Activated CD4-positive, alpha-beta T cell treated with anti-CD3 and anti-CD28 coated beads, Interleukin-2, amount 50 U/mL, for 1 hour (primary cell): ENCODE measurements at places on chromosomes 3 and 15.

DNA sequence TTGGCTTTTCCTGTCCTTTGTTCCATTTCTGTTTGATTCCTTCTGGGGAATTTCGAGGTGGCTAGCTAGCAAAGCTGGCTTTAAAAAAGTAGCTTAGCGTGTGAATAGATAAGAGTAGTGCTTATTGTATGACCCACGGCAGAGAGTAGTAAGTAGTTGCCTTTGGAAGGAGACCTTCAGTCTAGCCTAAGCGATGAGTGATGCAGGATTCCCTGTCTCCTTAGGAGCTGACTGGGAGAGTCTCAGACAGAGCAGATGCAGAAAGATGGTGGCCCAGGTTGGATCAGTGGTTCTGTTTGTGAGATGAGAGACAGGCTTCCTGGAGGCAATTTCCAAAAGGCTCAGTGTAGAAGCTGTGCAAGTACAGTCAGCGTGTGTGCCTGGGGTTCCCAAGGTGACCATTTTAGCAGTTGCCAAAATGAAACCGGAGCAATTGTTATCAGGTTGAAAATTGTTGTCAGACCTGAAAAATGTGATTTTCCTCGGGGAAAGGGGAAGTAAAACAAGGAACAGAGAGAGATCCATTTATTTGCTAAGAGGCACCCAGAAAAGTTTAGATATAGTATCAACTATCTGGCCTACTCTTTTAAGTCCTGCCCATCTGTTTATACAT lies 681 bp upstream of the IL5RA start:
- no peak for DNase-seq

DNA sequence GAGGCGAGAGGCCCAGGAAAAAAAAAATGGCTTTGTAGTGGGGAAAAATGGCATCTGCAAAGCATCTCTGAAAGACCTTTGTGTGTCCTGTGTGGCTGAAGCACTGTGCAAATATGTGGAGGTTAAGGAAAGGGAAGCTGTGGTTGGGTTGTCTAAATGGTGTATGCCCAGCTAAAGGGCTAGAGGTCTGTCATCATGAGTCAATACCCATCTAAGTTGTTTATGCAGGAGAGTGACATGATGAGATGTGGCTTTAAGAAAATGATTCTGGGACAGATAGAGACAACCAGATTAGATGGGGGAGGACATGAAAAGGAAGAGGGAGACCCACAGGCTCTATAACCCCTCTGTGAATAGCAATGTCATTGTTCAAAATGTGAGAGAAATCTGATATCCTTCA lies 280.7 kb downstream of the MFSD1 start:
- DNase-seq: no peak

DNA sequence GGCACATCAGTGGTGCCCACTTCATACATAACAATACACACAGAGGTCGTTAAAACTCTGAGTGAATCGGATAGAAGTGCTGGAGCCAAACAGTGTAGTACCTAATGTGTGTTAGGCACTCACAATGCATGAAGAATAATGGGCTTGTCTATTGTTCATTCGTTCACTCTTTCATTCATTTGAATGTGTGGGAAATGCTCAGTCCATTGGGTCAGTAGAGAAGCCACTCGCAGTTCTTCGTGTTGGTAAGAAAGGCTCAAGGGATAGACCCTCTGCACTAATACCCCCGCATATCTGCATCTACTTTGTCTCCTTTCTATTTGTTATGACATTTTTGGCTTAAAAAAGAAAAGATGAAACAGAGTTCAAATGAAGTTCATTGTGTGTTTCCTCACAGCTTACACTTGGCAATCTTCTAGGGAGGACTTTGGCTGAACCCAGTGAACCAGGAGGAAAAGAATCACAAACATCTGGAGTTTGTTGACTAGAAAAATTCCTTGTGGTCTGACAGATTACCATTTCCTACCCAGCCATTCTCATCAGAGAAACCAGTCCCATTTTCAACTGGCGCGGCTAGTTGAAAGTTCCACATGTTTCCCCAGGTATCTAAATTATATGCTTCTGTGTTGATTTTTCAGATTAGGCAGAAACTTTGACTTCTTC lies 32.8 kb upstream of the MFSD1 start:
- no peak for DNase-seq

DNA sequence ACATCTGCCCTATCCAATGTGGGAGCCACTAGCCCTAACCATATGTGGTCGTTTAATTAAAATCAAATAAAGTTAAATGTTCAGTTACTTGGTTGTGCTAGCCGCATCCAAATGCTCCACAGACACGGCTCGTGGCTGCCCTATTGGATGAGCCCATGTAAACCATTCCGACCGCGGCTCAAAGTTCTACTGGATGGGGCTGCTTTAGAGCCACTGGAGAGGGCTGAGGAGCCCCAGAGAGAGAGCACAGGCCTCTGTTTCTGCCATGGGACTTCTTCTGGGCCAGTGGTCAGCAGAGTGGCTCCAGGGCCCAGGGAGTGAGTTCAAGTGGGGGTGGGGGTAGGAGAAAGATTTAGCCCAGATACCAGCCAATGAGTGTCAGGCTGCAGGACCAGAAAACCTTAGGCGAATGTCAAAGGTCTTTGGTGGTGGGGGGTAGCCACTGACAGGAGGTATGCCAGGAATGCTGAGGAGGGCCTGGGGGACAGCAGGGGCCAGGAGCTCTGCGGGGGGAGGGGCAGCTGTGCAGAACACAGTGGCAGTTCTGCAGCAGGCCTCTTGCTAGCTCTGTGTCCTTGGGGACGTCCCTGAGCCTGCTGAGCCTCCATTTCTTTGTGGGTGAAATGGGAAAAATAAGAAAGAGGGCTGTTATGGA lies 30.1 kb downstream of the SPSB4 start:
- no peak for DNase-seq

DNA sequence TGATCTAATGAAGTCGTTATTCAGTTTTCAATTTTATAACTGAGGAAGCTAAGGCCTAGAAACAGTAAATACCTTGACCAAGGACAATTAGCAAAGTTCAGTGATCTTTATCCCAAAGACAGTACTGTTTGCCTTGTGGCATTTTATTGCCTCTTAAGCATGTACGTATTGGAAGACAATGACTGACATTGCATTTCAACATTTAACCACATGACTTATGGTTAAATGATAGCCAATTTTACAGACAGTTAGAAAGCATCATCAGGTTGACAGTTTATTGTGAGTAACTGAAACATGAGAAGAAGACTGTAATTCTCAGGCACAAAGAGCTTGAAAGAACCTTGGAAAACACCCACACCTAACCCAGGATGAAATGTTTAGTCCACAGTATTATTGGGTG lies 390.8 kb upstream of the ZNF385D start:
- no peak for DNase-seq

GRCh38 chr3:141212555-141212954 lies 19.1 kb upstream of the PXYLP1 start:
- DNase-seq: no peak

DNA sequence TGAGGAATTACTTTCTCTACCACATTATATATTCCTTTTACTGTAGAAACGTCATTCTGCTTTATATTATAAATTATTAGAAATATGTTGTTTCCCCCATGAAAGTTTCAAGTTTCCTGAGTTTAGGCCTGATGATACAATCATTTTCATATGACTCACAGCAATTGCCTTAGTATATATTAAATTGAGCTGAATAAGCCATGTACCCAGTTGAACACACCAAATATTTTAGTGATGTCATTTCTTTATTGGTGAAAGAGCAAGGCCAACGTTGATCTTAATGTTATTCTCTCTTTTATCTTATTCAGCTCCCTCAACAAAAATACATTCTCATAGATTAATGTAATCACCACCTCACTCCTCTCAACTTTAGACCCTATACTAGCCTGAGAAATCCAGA lies 30.8 kb downstream of the B3GNT5 start:
- DNase-seq: no peak
